Astrocyte (in vitro differentiated cells and primary cell): ENCODE measurements at places on chromosomes 3 and 15.

DNA sequence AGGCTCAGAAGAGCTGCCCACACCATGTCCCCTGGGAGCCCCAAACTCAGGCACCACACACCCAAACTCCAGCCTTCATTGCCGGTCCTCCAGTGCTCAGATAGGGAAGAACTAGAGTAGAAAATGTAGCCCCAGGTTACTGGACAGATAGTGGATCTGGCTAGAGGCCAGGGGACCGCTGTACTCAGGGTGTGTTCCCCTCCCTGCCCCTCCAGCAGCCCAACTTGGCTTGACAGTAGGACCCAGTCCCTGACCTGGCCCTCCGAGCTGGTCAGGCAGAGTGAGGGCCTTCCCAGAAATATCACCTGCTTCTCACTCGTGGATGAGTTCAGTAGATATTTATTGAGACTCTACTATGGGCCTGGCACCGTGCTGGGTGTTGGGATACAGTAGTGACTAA is 100.0 kb downstream of the CORO2B start:
- DNase-seq: no peak

DNA sequence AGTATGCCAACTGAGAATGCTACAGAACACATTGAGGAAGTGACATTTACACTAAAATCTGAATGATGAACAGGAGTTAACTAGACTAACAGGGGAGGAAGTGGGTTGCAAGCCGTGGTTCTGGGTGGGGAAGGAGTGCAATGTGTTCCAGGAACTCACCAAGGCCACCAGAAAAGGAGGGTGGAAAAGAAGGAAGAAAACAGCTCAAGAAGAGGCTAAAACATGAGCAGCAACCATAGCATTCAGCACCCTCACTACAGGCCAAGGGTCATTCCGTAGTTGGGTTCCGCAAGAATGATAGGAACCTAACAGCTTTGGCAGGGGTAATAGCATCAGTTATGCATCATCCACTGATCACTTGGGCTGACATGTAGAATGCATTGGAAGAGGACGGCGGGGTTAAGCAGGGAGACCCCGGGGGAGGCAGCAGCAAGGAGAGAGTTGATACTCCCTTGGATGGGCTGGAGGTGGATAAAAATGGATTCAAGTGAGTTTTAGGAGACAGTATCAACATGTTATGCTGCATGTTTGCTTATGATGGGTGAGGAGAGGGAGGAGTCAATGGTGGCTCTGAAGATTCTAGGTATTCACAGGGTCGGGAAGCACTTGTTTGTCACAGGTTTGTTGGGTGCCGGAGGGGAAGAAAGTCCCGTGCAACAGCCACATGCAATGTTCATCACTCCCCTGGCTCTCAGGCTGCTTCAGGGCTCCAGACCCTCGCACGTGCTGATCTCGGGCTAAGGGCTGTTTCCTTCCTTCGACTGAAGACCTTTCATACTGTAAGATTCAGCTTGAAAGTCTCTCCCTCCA is 53.2 kb downstream of the LIPC start:
- DNase-seq: no peak

DNA sequence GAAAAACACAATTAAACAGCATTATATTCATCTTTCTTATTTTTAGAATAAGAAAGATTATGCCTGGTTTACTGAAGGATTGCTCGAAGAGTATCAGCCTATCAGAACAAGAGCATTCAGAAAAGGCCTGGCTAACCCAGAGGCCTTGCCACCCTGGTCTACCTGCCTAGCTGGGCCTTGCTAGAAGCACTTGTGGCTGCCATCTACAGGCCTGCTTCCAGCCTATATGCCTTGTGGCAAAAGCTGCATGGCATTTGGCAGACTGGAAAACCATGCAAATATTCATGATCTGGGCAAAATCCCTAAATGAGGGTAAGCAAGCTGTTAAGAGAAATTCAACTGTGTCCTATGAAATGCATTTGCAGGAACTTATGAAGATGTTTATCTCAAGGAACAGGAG is 9.3 kb upstream of the ATP13A4 start:
- DNase-seq: no peak

- no peak for DNase-seq
Observed at GRCh38 chr3:14482271-14482721, 57.8 kb downstream of the GRIP2 start.

- DNase-seq: no peak
Observed at GRCh38 chr3:151322511-151322910, 5.9 kb upstream of the GPR87 start.

DNA sequence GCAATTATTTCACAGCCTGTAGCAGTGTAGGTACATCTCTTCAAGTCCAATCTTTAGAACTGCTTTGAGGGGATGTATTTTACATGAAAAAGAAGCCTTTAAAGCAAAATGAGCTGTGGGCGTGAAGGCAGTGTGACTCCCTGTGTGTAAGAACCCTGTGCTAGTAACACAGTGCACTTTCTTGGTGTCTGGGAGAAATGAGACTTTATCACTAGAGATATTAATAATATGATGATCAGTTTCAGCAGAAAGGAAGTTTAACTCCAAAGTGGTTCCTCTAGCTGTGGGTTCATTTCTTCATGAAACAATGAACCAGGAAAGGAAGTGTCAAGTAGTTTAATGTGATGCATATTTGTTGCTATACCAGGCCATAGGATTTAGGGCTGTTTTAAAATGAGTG is 41.5 kb downstream of the SLCO3A1 start:
- no peak for DNase-seq
